Activated CD4-positive, alpha-beta T cell treated with anti-CD3 and anti-CD28 coated beads for 1 hour (primary cell): ENCODE measurements at places on chromosomes 6 and 20.

DNA sequence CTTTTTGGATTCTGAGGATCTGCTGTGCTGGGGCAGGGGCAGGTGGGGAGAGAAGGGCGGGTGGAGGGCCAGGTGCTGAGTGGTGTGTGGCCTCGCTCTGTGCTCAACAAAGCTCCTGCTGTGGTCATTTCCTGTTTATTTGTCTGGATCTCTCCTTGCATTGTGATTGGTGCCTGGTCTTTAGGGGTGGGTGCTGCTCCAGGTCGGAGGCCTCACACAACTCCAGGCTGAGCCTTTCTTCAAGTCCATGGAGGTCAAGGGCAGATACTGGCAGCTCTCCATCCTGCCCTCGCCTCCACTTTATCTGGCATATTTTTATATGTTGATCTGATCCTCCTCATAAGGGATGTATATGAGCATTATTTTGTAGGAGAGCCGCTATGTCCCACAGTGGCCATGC, 36.2 kb downstream of the HLA-F start:
- DNase-seq, result no peak

- no peak for DNase-seq
Observed at GRCh38 chr6:163965426-163966348, 551.2 kb downstream of the QKI start.

DNA sequence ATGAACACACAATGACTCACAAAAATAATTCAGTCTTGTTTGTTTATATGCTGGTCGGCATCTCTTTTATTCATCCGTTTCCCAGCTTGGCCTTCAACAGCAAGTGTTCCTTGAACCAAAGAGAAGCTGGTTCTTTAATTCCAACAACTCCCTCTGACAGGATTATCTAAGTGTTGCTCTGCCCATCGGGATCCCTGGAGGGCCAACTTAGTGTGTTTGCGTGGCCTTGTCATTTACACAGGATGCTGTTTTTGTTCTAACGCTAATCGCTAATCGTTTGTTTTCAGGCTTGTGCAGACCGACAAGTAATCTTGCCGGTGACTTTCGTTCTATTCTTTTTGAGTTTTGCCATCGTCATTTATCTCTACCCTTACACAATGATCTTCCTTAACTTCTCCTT, 267.4 kb upstream of the EXOC2 start:
- no peak for DNase-seq

DNA sequence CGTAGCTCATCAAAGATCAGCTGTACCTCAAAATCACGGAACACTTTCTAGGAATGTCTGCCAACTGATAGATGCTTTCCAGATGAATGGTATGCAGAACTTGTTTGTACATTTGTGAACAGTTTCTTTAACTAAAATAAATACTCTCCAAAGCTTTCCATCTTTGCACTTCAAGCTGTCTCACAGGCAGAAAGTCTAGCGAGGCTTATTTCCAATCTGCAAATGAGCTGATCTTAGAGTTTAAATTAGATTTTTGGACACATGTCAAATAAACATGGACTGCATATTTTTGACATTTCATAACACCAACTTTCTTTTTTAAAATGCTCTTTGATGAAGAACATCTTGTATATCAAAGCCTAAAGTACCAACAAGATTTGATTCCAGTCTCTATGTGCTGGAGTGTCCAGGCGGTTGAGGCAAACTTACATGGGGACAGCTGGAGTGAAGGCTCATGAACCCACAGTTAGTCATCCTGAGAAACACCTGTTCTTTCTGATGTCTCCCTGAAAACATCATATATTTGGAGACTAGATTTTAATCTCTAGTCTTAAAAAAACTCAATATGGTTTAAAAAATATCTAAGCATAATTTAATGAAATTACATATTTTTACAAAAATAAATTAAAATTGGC, 268.6 kb upstream of the AGPAT4 start:
- DNase-seq, result no peak
